ENCODE measurements at places on chromosomes 13 and 19. TPM values are rescaled to one million over a fixed set of nuclear protein-coding genes. Genes with fewer than 3 reads are reported as not detected.

DNA sequence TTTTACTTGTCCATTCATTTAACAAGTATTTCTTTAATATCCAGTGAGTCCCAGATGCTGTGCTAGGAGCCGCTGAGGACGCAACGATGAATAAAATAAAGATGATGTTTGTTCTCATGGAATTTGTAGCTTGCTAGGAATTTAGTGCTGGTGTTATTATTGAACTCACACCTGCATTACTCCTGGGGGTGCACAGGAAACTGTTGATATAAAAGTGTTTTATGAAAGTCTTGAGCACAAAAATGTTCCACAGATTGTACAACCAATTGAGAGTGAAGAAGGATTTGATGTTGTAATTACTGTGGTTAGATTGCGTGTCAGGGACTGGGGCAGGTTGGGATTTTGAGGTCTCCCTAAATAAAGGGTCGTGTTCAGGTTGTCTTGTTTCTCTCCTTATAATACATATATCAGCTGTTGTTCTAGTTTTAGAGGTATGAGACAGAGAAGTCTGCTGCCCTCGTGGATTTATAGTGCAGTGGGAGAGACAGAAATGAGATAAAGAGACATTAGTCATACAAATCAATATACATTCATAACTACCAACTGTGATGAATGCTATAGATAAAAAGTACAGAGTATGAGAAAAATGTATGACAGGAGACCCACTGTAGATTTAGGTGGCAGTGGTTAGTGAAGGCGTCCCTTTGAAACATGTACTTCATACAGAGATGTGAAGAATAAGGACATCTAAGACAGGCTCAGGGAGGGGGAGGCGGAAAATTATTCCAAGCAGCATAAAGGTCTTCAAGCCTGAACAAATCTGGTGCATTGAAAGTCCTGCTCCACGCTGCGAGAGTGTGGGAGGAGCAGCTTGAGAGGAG lies 11.3 kb downstream of the CACNG6 start:
- DNase-seq: no peak

- DNase-seq: no peak
Measured at GRCh38 chr19:9953802-9954542, 17.7 kb upstream of the OLFM2 start.

CLPTM1 gene
- total RNA-seq: 100 TPM

KLF5 gene
- 0.74 TPM for total RNA-seq

DNA sequence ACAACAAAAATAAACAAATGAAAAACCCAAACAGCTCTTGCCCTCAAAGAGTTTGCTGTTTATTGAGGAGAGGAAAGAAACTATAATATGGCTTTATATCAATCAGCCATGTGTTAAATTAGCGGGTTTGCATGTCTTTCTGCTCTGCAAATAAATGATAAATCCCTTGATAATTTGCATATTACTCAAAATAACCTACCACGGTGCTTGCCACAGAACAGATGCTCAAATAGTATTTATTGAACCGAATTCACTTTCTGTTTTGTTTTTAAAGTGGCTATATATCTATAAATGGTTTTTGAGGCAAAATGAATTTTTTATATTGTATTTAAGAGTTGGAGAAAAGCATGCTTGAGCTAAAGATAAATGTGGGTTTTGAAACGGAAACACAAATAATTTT lies 428.1 kb downstream of the ITGBL1 start:
- no peak for DNase-seq

DNA sequence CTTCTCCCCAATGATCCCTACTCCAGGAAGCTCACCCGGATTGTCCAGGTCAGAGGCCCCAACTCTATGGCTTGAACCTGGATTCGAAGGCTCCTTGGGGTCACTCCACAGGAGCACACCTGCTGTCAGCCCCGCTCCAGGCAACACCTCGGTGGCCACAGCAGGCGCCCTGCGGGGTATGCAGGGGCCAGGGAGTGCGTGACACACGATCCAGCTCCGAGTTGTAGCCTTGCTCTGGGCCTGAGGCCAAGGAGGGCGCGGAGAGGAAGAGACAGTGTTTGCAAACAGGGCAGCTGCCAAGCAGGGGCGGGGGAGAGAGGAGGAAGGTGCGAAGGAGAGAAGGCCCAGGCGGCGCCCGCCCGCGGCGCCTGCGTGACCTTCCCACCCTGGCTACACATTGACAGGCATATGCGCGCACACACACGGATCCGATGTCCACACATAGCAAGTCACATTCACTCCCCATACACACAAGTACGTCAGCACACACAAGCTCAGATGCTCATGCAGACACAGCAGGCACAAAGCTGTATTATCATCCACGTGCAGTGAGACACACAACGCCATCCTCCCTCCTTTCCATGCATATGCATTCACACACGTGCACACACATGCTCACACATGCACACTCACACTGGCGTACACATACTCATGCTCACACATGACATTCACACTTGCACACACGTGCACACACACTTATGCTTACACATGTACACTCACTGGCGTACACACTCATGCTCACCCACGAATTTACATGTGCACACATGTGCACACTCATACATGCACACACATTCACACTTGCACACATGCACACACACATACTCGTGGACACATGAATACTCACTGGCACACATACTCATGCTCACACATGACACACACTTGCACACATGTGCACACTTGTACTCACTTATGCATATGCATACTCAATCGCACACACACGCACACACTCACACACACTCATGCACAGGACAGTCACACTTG lies 10.4 kb downstream of the SBK2 start:
- peak; percentile 94 for DNase-seq

DNA sequence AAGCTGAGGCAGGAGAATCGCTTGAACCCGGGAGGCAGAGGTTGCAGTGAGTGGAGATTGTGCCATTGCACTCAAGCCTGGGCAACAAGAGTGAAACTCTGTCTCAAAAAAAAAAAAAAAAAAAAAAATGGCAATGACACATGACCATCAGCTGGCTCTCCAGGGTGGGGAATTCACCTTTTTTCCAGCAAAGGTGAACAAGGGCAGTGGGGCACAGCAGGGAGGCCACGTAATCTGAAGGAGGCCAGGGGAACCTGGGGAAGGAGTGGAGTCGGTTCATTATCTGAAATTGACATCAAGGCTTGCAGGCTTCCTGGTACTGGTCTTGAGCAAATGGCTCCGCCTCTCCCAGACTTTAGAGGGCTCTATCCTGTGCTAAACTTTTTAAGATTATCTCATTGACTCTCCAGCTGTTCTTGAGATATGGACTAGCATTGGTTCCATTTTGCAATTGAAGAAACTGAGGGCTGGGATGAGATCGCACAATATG lies 28.1 kb downstream of the KEAP1 start:
- DNase-seq: no peak

DNA sequence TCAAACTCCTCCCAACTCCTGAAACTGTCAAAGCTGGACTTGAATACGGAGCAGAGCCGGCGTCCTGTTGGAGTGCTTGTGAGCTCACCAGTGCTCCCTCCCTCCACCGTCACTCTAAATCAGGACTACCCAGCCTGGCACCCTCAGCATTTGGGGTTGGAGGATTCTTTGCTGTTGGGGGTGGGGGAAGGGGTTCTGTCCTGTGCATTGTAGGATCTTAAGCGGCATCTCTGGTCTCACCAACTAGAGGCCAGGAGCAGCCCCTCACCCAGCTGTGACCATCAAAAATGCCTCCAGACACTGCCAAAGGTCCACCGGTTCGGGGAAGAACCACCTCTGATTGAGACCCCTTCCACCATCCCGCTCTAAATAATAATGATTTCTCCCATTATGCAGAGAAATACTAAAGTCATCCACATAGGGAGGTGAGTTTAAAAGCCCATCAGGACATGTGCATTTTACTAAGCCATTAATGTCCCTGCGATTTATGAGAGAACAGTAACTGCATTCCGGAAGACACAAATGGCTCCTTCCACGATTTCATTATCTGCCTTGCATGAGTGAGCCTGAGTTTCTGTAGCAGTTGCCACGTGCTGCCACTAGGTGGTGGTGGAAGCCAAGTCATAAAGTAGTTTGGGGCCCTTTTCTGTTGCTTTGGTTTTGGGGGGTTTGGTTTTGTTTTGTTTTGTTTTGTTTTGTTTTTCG lies 16.1 kb upstream of the USP29 start:
- peak; percentile 48 for DNase-seq

GRCh38 chr13:58795715-58796114 lies 1164.2 kb downstream of the PCDH17 start:
- no peak for DNase-seq

DNA sequence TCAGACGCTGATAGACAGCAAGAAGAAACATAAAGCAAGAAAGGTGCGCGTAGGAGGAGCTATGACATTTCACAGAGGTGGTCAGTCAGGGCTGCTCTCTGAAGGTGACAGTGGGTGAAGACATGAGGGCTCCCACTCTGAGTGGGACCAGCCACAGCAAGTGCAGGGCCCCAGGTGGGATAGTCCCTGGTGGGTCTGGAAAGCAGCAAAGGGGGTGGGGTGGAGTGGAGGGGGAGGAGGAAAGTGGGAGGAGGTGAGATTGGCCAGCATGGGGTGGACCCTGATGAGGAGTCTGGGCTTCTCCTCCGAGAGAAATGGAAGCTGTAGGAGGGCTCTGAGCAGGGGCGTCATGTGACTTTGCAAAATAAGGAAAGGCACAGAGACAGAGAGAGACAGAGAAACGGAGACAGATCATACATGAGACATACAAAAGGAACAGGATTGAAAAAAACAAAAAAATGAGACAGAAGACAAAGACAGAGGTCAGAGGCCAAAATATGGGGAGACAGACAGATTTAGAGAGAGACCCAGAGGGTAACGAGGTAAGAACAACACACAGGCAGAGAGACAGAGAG lies 2.7 kb downstream of the MAP4K1 start:
- DNase-seq: no peak

SMIM17 gene
- 0.40 TPM for total RNA-seq

CEACAM3 gene
- 0.29 TPM for total RNA-seq

DNA sequence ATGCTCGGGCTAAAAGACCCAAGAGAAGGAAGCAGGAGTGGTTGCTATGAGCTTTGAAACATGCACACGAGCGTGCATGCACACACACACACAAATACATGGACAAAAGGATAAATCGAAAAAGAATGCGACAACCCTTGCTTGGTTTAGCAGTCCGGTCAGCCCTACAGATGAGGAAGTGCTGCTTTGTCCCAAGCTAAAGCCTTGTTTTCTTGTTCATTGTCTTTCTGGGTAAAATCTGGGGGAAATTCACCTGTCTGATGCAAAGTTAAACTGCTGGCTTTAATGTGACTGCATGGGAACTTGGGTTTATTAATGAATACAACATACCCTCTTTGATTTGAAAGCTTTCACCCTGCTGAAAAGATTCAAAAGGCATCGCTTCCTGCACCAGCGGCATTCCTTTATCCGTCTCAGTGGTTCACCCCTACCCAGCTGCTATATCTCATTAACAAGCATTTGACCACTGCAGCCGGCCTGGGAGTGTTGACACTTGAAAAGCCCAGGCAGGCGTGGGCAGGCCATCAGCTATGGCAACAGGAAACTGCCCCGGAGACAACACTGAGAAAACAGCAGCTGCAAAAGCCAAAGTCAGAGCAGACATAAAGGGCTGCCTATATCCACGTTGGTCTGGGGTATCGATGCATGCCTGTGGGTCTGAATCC lies 301.7 kb downstream of the NDFIP2 start:
- DNase-seq: peak; percentile 84

NDUFA13 gene
- 1,013 TPM for total RNA-seq

GRCh38 chr13:73514208-73514607 lies 455.4 kb downstream of the KLF5 start:
- no peak for DNase-seq

ZIK1 gene
- total RNA-seq: 5.0 TPM

RFPL4A gene
- total RNA-seq: not detected

DNA sequence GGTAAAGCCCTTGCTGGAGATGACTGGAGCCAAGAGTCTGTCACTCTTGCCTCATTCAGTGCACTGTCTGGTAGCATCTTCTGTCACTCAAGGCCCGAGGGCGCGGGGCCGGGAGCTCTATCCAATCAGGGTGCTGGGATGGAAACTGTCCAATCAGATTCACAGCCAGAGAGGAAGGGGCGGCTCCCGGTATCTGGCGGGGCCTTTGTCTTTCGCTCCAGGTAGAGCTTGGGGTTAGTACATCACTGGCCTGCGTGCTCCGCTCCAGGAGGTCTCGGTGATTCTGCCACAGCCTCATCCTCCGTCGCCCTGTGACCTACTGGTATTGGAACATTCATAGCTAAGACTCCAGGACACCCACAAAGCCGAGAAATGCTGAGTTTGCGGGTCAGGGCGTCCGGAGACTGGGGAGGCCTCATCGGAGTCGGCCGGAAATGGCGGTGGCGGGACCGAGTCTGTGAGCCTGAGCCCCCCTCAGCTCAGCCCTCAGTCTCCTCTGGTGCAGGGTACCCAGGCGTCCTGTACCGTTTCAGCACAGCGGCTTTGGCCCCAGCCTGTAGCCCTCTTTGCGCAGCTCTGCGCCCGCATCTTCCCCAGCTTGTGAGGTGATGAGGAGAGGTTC lies 20.6 kb upstream of the ZNF430 start:
- DNase-seq: peak; percentile 92

DNA sequence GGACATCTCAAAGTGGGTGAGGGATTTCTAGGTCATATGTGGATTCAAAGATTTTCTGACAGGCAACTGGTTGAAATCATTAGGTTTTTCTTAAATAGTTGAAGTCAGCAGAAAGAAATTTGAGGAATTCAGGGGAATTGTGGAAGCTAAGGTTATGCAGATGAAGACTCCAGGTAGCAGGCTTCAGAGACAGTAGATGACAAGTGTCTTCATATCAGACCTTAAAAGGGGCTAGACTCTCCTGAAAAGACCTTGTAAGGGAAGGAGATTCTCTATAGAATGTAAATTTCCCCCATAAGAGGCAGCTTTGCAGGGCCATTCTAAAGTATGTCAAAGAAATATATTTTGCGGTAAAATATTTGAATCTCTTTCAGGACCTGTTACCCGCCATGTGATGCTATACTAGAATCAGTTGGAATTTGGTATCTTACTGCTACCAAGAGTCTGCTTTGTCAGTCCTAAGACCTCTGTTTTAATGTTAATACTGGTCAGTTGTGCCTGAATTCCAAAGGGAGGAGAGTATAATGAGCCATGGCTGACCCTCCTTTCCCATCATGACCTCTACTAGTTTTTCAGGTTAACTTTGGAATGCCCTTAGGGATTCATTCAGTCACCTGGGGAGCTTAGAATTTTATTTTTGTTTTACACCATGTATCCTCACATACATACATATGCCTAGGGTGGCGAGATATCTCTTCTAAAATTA lies 1115.5 kb upstream of the SLC10A2 start:
- DNase-seq: no peak

PSG6 gene
- not detected for total RNA-seq

IFNL1 gene
- not detected for total RNA-seq

SIGLEC14 gene
- total RNA-seq: 1.7 TPM

All from right cardiac atrium (tissue), 5 donors.